Tibial nerve (tissue), 4 donors: ENCODE measurements at places on chromosomes 6 and 20. TPM values are rescaled to one million over a fixed set of nuclear protein-coding genes. Genes with fewer than 3 reads are reported as not detected.

Gene EDN3
- total RNA-seq: 2.9 TPM

- no peak for DNase-seq
- no peaks in the 10 kb centered on the region for H3K27me3 ChIP-seq
- H3K4me3 ChIP-seq: no peak overlapping the region
- H3K36me3 ChIP-seq: no peaks in the 10 kb centered on the region
- H3K27ac ChIP-seq: peak overlapping the region; percentile 55
Observed at GRCh38 chr6:155276638-155277037, 12.8 kb downstream of the CLDN20 start.

Gene CCM2L
- total RNA-seq: 13.3 TPM

Gene PSMB9
- 34.3 TPM for total RNA-seq

- no peaks in the 10 kb centered on the region for H3K36me3 ChIP-seq
- H3K4me3 ChIP-seq: no peak overlapping the region
- DNase-seq: no peak
- H3K27ac ChIP-seq: no peak overlapping the region
Observed at GRCh38 chr6:155259204-155259603, 4.6 kb upstream of the CLDN20 start.

DNA sequence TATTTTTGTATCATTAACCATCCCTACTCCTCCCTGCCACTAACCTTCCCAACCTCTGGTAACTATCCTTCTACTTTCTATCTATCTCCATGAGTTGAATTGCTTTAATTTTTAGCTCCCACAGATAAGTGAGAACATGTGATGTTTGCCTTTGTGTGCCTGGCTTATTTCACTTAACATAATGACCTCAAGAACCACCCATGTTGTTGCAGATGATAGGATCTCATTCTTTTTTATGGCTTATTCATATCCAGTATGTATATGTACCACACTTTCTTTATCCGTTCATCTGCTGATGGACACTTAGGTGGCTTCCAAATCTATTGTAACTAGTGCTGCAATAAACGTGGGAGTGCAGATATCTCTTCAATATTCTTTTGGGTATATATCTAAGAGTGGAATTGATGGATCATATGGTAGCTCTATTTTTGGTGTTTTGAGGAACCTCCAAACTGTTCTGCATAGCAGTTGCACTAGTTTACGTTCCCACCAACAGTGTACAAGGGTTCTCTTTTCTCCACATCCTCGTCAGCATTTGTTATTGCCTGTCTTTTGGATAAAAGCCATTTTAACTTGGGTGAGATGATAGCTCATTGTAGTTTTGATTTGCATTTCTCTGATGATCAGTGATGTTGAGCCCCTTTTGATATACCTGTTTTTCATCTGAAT is 201.4 kb downstream of the ARHGAP18 start:
- H3K4me1 ChIP-seq: no peaks in the 10 kb centered on the region
- no peak for DNase-seq
- H3K27ac ChIP-seq: no peak overlapping the region
- no peaks in the 10 kb centered on the region for H3K36me3 ChIP-seq
- no peaks in the 10 kb centered on the region for H3K27me3 ChIP-seq

Gene RAET1E
- 0.44 TPM for total RNA-seq

GRCh38 chr20:13396022-13396421 is 174.9 kb downstream of the ISM1 start:
- DNase-seq: no peak
- H3K4me1 ChIP-seq: no peaks in the 10 kb centered on the region
- no peaks in the 10 kb centered on the region for H3K27me3 ChIP-seq
- no peaks in the 10 kb centered on the region for H3K36me3 ChIP-seq

DNA sequence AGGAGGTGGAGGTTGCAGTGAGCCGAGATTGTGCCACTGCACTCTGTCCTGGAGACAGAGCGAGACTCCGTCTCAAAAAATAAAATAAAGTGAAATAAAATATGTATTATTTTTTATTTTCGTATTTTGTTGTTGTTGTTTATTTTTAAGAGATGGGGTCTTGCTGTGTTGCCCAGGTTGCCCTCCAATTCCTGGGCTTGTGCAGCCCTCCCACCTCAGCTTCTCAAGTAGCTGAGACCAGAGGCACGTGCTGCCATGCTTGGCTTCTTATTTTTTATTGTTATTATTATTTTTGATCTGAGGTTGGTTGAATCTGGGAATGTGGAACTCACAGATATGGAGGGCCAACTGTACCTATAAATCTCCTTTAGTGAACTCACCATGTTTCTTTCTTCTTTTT is 10.1 kb downstream of the KPNA5 start:
- H3K27ac ChIP-seq: no peak overlapping the region
- no peaks in the 10 kb centered on the region for H3K4me1 ChIP-seq
- no peak overlapping the region for H3K4me3 ChIP-seq
- no peaks in the 10 kb centered on the region for H3K36me3 ChIP-seq

GRCh38 chr20:7702141-7702540 is 238.1 kb downstream of the HAO1 start:
- no peak overlapping the region for H3K27ac ChIP-seq
- H3K27me3 ChIP-seq: no peaks in the 10 kb centered on the region
- H3K36me3 ChIP-seq: no peaks in the 10 kb centered on the region
- DNase-seq: no peak
- no peak overlapping the region for H3K4me3 ChIP-seq
- no peaks in the 10 kb centered on the region for H3K4me1 ChIP-seq

Gene SEL1L2
- not detected for total RNA-seq

- H3K27ac ChIP-seq: no peak overlapping the region
- DNase-seq: no peak
- H3K27me3 ChIP-seq: no peaks in the 10 kb centered on the region
- no peaks in the 10 kb centered on the region for H3K4me1 ChIP-seq
Observed at GRCh38 chr6:79518842-79519241, 18.4 kb downstream of the LCA5 start.

DNA sequence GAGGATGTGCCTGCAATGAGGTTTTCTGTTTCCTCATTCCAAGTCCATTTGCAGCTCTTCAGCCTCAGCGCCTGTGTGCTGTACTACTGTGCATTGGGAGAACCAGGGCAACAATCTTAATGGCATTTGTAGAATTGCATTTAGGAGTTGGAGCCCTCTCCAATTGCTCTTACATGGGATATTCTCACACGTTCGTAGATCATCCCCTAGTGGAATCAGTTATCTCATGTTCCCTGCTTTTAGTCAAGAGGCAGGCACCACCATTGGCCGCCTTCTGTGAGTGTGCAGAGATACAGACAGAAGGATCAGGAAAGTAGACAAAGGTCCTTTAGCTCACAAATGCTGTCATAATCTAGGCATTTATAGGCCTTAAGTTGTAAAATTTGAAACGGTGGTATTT is 84.2 kb upstream of the RGS17 start:
- no peaks in the 10 kb centered on the region for H3K36me3 ChIP-seq
- no peaks in the 10 kb centered on the region for H3K4me1 ChIP-seq
- H3K27me3 ChIP-seq: no peaks in the 10 kb centered on the region
- H3K27ac ChIP-seq: no peak overlapping the region
- no peak overlapping the region for H3K4me3 ChIP-seq

- H3K27me3 ChIP-seq: no peaks in the 10 kb centered on the region
- no peaks in the 10 kb centered on the region for H3K36me3 ChIP-seq
- no peaks in the 10 kb centered on the region for H3K4me1 ChIP-seq
- DNase-seq: peak; percentile 28
Observed at GRCh38 chr20:48761023-48761785, 66.6 kb downstream of the PREX1 start.
